A549 treated with ZK216348 at 1 μM for 4 hours (cell line): ENCODE measurements at places on chromosomes 16 and 17. TPM values are rescaled to one million over a fixed set of nuclear protein-coding genes. Genes with fewer than 3 reads are reported as not detected.

Gene NFE2L1
- total RNA-seq, result 95.6 to 133 TPM (median 117 TPM) in 5 replicates

Gene DNAI2
- not detected in 5 replicates for total RNA-seq

Gene GLIS2
- 17.5 to 29.4 TPM (median 28.8 TPM) in 5 replicates for total RNA-seq

Gene CSF3
- 0.19 to 0.68 TPM (median 0.22 TPM) in 4 of 5 replicates, not detected in the other for total RNA-seq

Gene CTRL
- 1.0 to 2.5 TPM (median 1.4 TPM) in 5 replicates for total RNA-seq

Gene GPR179
- 0.01 to 0.05 TPM (median 0.04 TPM) in 3 of 5 replicates, not detected in the others for total RNA-seq

Gene CCL4
- not detected in 5 replicates for total RNA-seq

Gene GRB7
- total RNA-seq, result 3.9 to 7.4 TPM (median 5.1 TPM) in 5 replicates

Gene SLC46A1
- total RNA-seq, result 13.8 to 24.9 TPM (median 20.2 TPM) in 5 replicates

Gene SDR42E1
- 1.2 to 1.7 TPM (median 1.4 TPM) in 5 replicates for total RNA-seq

Gene TP53TG3
- total RNA-seq, result 0.39 to 0.70 TPM (median 0.55 TPM) in 3 of 5 replicates, not detected in the others

Gene MFSD11
- 19.9 to 21.8 TPM (median 21.0 TPM) in 5 replicates for total RNA-seq

Gene CES4A
- 1.4 to 3.0 TPM (median 2.4 TPM) in 5 replicates for total RNA-seq

Gene TMEM235
- not detected in 5 replicates for total RNA-seq

Gene ACSM5
- not detected in 5 replicates for total RNA-seq

Gene TMC7
- total RNA-seq, result 6.9 to 10.5 TPM (median 8.7 TPM) in 5 replicates

Gene CCL3
- not detected in 5 replicates for total RNA-seq

Gene KRTAP1-5
- total RNA-seq, result not detected in 5 replicates

Gene KCNH6
- not detected in 5 replicates for total RNA-seq

Gene KRTAP4-2
- not detected in 5 replicates for total RNA-seq

Gene WNT9B
- total RNA-seq, result not detected in 5 replicates
